Stimulated activated CD4-positive, alpha-beta T cell treated with anti-CD3 and anti-CD28 coated beads, Interleukin-2, amount 100 ng/mL, for 24 hours (primary cell): ENCODE measurements at places on chromosomes 3 and 15.

DNA sequence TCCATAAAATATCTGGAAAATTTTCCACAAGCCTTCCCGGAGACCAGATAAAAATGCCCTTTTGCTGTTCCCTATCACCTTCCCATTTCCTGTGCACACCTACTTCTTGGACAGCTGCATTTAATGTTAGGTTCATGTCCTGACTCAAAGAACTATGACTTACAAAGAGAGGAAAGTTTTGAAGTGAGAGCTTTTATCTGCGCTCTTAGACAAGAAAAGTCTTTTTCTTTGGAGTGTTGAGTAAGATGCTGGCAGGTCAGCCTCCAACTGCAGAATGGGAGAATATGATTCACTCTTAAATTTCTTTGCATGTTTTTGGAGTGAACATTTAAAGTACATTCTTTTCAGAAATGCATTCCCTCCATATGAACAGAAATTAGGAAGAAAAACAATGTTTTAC is 147.3 kb upstream of the DPH6 start:
- no peak for DNase-seq

GRCh38 chr3:140007081-140007480 is 72.1 kb downstream of the CLSTN2 start:
- no peak for DNase-seq

- no peak for DNase-seq
Observed at GRCh38 chr3:96480881-96481280, 333.5 kb upstream of the EPHA6 start.

GRCh38 chr3:31544634-31545033 is 11.9 kb downstream of the STT3B start:
- DNase-seq, result no peak

GRCh38 chr3:73493543-73494308 is 131.0 kb downstream of the PDZRN3 start:
- DNase-seq, result no peak

DNA sequence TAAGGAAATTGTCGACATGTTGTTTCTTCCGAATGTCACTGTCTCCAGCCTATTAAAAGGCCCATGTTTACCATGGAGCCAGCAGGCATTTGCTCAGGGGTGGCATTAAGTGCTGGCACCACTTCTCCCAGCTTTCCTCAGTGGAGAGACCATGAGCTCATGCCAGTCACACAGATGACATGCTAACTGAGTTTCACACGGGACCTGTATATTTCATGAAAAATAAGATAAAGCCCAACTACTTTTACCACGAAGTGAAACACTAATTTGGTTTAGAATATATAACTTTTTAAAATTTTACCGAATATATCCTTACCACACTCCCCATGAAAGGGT is 93.4 kb downstream of the ETFA start:
- no peak for DNase-seq

GRCh38 chr3:151393941-151394340 is 9.4 kb upstream of the P2RY12 start:
- no peak for DNase-seq

GRCh38 chr3:113231827-113232253 is 20.5 kb downstream of the BOC start:
- no peak for DNase-seq

DNA sequence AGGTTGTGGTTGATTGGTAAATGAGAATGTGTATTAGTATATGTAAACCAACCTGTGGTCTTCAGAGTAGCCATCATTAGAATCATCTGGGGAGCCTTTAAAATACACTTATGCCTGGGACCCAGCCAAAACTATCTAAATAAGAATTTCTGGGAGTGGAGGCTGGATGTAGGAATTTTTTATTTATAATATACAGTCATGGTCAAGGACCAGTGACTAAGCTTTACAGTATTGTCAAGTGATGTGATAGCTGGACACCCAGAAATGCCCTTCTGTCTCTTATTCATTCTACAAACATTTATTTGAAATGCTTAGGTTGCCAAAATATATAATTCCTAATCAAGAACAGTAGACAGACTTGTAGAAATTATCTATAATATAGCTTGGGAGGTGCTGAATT is 132.2 kb downstream of the MBNL1 start:
- no peak for DNase-seq

- peak; percentile 51 for DNase-seq
Observed at GRCh38 chr3:31288641-31289100, 244.1 kb upstream of the STT3B start.

GRCh38 chr3:183252973-183253527 is at the start of gene B3GNT5:
B3GNT5 (plus strand) TSS chr3:183253253; CDS start chr3:183269799, 16,546 bp downstream.
- peak; percentile 74 for DNase-seq

DNA sequence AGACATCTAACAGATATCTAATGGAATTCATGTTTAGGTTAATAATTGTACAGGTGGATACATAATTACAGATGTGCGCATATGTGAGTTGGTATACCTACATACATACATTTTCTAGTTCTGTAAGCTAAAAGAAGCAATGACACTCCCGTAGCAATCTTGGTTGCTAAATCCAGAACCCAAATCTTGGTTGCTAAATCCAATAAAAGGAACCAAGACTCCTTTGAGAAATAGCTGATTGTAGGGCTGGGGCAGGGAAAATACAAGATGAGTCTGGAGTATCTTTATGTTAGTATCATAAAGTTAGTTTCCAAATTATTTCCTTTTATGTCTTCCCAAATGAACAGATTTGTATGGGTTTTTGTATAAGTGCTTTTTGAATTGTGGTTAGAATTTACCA is 135.2 kb downstream of the TMCC1 start:
- DNase-seq, result no peak

- no peak for DNase-seq
Observed at GRCh38 chr3:50416736-50417636, 57.7 kb upstream of the TMEM115 start.

- peak; percentile 82 for DNase-seq
Observed at GRCh38 chr15:74955796-74956647, 550 bp downstream of the RPP25 start.

GRCh38 chr3:72784226-72784625 is 64.0 kb downstream of the SHQ1 start:
- no peak for DNase-seq

- no peak for DNase-seq
Observed at GRCh38 chr3:9251055-9251786, 1.8 kb upstream of the SRGAP3 start.

- DNase-seq, result no peak
Observed at GRCh38 chr3:120145542-120146285, 51.5 kb upstream of the GSK3B start.

GRCh38 chr3:170469151-170470062 is 50.7 kb downstream of the CLDN11 start:
- no peak for DNase-seq

GRCh38 chr3:124318014-124318413 is 326.1 kb upstream of the ROPN1 start:
- DNase-seq, result no peak

GRCh38 chr3:184731786-184732537 is 20.1 kb upstream of the MAGEF1 start:
- no peak for DNase-seq

DNA sequence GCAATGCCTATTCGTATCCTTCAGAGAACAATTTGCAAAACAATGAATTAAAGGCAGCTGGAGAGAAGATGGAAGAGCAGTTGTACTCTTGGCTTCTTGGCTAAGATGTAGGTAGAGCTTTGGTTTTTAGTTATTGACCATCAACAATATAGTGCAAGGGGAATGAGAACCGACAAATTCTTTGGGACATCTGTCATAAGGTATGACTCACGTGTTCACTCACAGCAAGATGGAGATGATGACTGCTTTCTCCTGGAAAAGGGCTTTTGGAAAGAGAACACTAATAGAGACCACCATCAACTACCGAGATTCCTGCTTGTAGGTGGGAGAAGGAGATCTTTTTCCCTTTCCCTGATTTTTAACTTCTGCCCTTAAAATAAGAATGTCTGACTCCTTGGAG is 234.9 kb downstream of the NTRK3 start:
- no peak for DNase-seq

- DNase-seq, result peak; percentile 17
Observed at GRCh38 chr15:40454904-40455391, 14.2 kb downstream of the BAHD1 start.

DNA sequence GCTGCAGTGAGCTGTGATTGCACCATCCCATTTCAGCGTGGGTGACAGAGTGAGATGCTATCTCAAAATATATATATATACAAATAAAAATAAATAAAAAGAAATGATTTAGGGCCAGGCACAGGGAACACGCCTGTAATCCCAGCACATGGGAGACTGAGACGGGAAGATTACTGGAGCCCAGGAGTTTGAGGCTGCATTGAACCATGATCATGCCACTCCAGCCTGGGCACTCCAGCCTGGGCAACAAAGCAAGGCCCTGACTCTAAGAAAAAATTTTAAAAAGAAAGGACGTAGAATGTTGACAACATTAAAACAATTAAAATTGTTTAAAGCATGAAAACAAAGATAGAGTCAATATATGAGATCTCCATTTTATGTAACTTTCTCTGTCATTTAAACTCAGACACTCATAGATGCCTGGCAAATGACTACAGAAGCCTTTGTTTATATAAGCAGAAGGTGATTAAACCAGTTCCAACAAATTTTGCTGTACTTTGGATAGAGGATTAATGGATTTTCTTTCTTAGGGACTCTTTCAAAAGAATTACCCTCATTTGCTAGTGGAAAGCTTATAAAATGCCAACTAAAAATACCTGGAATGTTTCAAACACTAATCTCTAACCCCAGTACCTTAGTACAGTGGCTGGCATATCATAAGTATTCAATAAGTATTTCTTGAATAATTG is 10.7 kb upstream of the TRPM7 start:
- no peak for DNase-seq

GRCh38 chr3:30502742-30503073 is 103.7 kb upstream of the TGFBR2 start:
- DNase-seq, result no peak

GRCh38 chr3:166177130-166177529 is 339.9 kb upstream of the BCHE start:
- no peak for DNase-seq

DNA sequence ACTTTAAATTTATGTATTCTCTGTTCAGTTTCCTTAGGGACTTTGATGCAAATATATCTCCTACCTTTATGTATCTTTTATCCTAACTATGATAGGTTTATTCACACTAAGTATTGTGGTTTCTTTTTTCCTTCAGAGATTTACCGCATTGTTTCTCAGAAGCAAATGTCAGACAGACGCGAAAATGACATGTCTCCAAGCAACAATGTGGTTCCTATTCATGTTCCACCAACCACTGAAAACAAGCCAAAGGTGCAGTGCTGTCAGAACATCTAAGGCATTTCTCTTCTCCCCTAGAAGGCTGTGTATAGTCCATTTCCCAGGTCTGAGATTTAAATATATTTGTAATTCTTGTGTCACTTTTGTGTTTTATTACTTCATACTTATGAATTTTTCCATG is 18.3 kb downstream of the RAB11A start:
- DNase-seq, result peak; percentile 17

GRCh38 chr15:79025802-79026201 is 64.8 kb downstream of the RASGRF1 start:
- no peak for DNase-seq
